ENCODE measurements at places on chromosomes 1 and 21.

GRCh38 chr1:40774266-40774998 is 9.2 kb upstream of the KCNQ4 start:
- no peak for DNase-seq

DNA sequence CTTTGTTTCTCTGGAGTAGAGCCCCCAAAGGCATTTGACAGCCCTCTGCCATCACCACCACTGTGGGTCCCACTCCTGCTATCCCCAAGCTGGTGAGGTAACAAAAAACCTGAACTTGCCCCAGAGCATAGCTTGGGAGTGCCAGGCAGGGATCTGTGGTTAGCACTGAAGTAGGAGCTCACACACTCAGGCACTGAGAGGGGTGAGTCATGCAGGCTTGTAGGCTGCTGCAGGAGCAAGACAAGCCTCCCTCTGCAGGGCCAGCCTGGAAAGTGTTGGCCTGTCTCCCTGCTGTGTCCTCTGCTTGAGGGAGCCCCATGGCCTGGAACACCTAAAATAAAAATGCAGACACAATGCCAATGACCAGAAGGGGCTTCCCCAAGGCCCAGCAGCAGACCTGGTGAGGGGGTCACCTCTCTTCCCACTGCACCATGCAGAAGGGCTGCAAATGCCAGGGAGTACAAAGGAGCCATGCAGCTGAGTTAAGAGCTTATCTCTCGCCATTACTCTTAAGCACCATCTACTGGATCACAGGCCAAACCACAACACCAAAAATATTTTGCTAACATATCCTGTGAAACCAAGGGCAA is 108.9 kb upstream of the POGK start:
- DNase-seq: no peak

DNA sequence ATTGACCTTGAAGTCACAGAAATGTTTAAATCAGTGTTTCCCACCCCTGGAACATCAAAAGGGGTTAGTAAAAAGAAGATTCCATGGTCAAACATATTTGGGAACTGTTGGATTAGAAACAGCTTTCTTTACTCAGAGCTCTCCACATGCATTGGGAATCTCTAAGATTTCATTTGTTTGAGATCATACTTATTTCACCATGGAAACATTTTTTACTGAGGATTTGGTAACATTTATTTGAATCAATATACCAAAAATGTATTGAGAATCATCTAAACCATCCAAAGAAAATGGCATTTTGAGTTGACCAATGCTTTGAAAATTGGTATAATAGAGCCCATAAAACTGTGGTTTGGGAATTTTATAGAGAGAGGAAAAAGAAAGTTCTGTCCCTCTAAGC is 25.3 kb downstream of the NGF start:
- no peak for DNase-seq

DNA sequence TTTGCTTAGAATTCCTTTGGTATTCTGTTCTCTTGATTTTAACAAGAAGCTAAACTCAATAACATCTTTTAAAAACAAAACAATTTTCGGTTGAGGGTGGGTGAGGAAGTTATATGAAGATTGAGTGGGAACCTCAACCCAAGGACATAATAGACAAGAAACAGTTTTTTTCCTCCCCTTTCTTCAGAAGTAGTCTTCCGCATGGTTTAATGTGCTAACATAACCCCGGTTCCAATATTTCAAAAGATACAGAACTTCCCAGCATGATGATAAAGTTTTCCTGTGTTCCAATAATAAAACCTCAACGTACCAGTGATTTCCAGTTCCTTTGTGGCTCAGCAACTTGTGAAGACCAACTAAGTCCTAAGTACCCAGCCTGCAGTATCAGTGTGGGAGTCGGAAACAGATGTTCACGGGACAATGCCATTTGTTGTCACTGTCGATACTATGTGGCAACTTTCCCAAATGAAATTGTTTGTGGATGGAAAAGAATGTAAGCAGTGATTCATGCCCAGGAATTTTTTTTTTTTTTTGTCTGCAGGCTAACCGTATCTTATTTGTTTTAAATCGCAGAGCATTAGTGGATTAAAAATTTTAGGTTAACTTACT is 48.5 kb downstream of the NR5A2 start:
- DNase-seq: peak; percentile 46

GRCh38 chr1:200238311-200238710 is 171.5 kb downstream of the ZNF281 start:
- DNase-seq: no peak

GRCh38 chr1:208157769-208158168 is 86.4 kb downstream of the PLXNA2 start:
- DNase-seq: no peak

DNA sequence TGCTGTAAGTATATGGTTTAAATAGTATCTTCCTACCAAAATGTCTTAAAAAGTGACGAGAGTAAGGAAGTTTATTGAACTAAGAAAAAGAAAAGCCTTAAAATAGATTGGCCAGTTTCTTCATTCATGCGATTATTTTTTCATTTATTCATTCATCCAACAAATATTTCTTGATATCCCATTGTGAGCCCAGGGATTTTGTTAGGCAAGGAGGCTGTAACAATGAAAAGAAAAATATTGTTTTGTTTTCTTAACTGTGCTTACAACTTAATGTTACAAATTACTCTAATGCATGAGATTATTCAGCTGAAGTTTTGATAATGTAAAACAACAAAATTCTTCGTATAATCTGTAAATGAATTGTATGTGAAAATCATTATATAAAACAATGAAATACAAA is 882.0 kb downstream of the LTN1 start:
- DNase-seq: no peak
